ENCODE measurements at places on chromosomes 16 and 17.
A peak's percentile ranks its signal among the peaks of the same experiment; 100 is the strongest.

- DNase-seq, result no peak
Measured at GRCh38 chr16:55634193-55634592, 21.6 kb upstream of the SLC6A2 start.

GRCh38 chr16:19913340-19913645 is 28.6 kb upstream of the GPRC5B start:
- DNase-seq, result no peak

- no peak for DNase-seq
Measured at GRCh38 chr17:80456465-80457235, 19.8 kb downstream of the NPTX1 start.

- no peak for DNase-seq
Measured at GRCh38 chr17:1641065-1641403, 4.5 kb downstream of the SCARF1 start.

DNA sequence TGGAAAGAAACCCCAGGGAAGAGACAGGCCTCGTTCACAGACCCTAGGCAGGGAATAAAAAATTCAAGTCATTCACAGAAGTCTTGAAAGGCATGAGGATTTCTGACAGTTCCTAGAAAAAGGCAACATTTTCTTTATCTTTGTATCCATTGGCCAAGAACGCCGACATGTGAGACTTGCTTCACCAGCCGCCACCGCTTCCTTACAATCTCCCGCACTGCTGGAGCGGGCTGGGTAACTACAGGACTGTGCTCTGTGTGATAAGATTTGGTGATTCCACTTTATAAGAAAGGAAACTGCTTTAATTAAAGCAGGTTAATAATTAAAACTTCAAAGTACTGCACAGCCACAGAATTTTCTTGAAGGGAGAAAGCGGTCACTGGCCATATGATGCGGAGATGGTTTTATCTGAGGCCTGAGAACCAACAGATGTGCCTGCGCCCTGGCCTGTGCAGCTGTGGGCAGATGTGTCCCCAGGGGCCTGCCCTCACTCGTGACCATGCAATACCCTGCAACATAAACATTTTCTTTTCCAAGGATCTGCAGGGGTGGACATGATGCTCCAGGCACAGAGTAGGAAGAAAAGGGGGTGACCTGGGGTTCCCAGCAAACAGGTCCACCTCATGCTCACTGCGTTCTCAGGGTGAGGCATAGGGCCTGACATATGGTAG is 13.0 kb upstream of the LGALS3BP start:
- DNase-seq, result no peak

- no peak for DNase-seq
Measured at GRCh38 chr17:50668838-50669581, 34.3 kb downstream of the ABCC3 start.

- DNase-seq, result no peak
Measured at GRCh38 chr17:82439194-82439828, 11.2 kb downstream of the CYBC1 start.

DNA sequence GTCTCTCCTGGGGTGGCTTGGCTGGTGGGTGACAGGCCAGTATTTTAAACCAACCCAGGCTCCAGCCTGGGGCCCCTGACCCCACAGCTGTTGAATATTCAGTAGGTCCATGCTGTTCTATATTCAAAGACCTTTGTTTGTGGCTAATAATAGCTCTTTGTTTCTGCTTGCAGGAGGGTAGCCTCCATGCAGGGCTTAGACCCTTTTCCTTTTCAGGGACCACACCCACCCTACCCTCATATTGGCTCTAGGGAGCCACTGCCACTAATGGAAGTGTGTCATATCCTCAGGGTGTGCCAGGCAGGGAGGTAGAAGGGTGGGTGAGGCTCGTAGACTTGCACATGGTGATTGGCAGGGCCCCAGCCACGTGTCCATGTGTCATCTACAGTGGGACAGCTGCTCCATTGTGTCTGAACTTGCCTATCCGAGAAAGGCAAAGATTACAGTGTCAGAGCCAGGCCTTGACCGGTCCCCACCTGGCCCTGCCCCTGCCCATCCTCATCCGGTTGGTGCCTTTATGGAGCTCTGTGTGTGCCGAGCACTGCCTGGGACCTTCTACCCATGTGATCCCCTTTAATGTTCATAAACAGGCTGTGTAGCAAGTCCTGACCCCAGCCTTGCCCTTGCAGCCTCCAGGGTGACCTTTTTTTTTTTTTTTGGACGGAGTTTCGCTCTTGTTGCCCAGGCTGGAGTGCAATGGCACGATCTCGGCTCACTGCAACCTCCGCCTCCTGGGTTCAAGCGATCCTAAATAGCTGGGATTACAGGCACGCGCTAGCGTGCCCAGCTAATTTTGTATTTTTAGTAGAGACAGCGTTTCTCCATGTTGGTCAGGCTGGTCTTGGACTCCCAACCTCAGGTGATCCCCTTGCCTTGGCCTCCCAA is 22.1 kb downstream of the TMC7 start:
- no peak for DNase-seq

DNA sequence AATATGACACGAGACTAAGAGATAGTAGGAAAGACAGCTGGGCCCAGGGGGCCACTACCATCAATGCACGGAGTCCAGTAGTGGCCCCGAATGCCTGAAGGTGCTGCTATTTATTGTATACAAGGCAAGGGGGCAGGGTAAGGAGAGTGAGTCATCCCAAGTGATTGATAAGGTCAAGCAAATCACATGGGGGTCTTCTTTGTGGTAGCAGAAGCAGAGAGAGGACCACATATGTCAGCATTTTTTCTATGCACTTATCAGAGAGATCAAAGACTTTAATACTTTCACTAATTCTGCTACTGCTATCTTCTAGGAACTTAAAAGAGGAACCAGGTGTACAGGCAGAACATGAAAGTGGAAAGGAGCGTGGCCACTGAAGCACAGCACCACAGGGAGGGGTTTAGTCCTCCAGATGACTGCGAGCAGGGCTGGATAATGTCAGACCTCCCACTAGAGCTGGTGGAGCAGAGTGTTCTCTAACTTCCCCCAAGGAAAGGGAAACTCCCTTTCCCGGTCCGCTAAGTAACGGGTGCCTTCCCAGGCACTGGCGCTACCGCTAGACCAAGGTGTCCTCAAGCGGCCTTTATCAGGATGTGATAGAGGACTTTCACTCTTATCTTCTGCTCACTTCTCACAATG is 26.4 kb upstream of the ARL4D start:
- no peak for DNase-seq

DNA sequence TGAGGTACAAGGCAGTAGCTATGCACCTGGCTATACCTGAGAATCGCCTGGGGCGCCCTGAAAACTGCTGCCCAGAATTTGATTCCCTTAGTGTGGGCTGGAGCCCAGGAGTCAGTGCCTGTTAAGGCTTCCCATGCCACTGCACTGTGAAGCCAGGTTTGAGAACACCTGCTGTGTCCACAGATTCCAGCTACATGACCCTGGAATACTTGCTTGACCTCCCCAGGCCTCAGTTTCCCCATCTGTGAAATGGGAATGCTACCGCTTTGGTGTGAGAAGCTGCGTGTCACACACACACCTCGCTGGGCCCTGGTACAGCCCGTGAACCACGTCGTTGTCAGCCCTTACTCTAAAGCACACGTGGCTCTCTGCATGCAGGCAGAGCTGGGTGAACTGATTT is 271.0 kb downstream of the C16orf95 start:
- DNase-seq, result no peak

DNA sequence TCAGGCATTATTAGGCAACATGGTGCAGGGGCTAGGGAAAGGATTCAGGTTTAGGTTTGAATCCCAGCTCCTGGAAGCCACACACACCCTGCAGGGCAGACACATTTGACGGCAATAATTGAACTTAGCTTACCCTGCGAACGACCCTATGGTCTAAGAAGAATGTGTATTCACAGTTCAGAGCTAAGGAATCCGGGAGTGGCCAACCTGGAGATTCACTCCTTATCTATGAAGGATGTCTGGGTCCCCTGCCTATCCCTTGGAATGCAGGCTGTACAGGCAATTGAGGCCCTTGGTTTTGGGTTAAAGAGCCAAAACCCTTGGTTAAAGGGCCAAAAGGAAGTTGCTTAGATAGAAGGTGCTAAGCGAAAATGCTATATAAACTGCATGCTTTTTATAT is 2.9 kb upstream of the SYT17 start:
- DNase-seq, result no peak

DNA sequence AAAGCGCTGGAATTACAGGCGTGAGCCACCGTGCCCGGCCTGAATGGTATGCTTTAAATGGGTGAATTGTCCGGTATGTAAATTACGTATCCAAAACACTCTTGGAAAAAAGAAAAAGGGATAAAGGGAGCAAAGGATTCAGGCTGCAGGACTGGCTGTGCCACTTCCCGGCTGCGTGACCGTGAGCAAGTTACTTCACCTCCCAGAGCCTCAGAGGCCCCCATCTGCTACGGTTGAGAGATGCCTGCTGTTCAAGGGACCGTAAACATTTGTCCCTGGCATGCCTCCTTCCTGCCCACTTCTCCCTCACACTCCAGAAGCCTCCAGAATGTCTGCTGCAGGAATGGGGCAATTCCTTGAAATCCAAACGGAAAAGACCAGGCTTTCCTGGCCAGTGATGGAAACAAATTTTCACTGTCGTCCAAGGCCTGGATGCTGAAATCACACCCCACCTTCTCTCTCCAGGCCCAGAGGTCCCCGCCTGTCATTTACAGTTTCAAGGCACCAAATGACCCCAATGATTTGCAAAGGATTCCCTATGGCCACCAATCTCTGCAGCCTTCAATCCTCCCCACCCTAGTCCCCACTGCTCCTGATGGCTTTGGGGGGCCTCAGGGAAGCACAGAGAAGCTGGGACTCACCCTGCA is 22.9 kb upstream of the LITAF start:
- DNase-seq, result no peak

GRCh38 chr16:2003231-2003826 is 6.3 kb downstream of the ZNF598 start:
- DNase-seq, result no peak

DNA sequence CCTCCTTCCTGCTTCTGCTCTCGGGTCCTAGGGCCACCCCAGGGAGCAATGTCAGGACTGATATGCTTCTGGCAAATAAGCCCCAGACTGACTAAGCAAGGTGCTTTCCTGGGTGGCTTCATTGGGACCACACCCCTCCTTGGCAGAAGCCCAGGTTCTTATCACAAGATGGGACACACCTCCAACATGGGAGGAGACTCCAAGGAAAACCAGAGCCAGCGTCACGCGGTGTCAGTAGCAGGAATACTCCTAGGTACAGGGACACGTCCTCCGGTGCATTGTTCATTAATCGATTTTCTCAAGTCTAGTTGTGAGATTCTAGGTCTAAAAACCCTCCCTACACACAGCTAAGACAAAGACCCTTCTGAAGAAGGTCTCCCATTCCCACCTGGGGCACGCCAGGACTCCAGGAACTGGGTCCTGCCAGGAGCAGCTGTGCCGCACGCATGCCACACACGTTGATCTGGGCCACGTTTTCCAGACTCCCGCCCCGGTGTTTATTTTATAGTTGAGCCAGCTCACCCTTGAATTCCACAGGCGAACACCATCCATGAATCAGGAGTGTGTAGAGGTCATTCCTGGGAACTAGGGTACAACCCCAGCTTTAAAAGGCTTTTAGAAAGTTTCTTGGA is 30.8 kb downstream of the FA2H start:
- no peak for DNase-seq

DNA sequence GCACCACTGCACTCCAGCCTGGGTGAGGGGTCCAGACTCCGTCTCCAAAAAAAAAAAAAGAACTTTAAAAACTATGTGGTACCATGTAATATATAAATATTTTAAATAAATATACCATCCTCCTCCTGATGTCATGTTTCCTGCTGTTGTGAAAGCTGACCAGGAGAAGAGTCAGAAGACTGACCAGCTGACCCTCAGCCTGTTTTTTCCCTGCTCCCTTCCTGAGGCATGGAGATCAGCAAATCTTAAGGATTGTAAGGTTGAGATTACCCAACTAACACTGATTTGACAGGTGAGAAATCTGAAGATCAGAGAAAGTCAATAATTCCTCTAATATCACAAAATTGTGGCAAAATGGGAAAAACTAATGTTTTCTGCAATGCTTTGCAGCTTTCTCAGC is 18.1 kb downstream of the NCOR1 start:
- no peak for DNase-seq

DNA sequence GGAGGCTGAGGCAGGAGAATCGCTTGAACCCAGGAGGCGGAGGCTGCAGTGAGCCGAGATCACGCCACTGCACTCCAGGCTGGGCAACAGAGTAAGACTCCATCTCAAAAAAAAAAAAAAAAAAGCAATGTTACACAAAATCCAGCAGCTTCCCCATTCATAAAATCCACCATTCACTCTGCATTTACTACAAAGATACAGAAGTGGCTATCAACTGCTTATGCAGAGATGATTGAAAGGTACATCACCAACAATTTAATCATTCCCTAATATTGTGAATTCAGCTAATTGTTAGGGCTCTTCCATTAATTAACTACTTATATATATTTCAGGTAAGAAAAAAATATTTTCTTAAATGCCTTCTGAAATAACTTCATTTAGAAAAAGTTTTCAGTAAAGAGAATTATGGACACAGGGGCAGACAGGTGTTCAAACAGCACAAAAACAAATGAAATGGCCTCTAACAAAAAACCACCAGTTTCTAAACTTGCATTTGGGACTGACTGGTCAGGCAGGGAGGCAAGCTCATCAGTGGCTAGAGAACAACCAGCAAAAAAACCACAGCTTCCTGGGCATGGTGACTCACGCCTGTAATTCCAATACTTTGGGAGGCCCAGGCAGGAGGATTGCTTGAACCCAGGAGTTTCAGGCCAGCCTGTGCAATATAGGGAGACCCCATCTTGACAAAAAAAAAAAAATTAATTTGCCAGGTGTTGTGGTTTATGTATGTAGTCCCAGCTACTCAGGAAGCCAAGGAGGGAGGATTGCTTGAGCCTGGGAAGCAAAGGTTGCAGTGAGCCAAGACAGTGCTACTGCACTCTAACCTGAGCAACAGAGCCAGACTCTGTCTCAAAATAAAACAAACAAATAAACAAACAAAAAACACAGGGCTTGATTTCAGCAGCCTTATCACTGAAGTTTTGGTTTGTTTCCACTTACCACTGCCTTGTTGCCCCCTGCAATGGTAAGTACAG is 26.3 kb downstream of the ERN1 start:
- no peak for DNase-seq

GRCh38 chr16:1677339-1677738 is 740 bp upstream of the JPT2 start:
- DNase-seq, result no peak

GRCh38 chr17:40588552-40588951 is 23.3 kb upstream of the CCR7 start:
- DNase-seq, result peak; percentile 41

Measured in CD4-positive, alpha-beta T cell treated with Interleukin-17A for 1 hour (primary cell).